ENCODE measurements at places on chromosomes 16 and 17.

DNA sequence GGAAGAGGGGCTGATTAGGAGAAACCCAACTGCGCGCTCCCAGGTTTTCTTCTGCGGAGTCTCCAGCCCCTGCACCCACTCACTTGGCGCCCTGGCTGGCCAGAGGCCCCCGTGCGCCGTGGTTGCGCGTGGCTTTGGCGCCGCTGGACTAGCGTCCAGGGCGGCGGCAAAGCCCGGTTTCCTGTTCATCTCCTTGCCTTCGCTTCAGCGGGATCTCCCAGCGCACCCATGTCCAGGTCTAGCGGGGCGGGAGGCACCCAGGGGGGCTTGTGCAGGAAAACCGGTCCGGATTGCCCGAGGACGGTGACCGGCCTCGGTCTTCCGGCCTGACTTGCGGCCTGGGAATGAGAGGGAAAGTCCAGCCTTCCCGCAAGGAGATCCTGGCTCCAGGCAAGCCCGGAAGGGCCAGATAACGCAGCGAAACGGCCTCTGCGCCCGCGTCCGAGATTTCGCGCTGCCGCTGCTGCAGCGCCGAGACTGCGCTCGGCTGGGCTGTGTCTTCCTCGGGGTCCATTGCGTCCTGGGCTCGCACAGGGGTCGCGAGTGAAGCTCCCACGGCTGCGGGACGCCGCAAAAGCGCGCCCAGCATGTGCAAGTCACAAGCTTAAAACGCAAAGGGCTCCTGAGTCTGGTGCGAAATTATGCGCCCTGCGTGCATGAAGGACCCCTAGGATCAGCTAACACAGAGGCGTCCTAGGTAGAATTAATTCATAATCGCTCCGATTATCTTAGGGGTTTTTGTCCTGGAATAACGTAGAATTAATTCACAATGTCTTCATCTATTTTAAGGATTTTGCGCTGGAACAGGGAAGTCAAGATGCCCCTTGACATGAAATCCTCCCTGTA lies 5.7 kb downstream of the FOXF1 start:
- no peak for DNase-seq

GRCh38 chr17:50963139-50963538 lies 97.0 kb upstream of the TOB1 start:
- DNase-seq: no peak

DNA sequence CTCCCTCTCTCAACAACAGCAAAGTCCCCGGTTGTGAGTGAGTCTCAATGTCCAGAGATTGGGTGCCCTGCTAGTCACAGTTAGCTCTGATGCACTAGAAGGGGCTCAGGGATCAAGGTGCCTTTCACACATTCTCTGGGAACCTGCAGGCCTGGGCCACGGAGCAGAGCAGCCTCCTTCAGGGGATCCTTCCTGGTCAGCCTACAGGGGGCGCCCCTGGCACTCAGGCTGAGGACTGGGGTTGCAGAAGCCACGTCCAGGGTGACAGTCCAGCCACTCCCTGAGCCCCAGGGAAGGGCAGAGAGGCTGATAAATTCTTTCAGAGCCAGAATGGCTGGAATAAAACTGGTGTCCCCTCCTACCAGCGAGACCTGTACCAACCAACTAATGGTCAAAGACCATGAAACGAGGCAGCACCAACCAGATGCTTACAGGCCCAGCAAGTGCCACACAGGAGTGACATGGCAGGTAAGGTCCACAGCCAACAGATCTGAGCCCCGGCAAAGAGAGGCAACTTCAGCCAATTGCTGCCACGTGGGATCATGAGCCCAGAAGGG lies 43.5 kb downstream of the ST3GAL2 start:
- peak; percentile 41 for DNase-seq

DNA sequence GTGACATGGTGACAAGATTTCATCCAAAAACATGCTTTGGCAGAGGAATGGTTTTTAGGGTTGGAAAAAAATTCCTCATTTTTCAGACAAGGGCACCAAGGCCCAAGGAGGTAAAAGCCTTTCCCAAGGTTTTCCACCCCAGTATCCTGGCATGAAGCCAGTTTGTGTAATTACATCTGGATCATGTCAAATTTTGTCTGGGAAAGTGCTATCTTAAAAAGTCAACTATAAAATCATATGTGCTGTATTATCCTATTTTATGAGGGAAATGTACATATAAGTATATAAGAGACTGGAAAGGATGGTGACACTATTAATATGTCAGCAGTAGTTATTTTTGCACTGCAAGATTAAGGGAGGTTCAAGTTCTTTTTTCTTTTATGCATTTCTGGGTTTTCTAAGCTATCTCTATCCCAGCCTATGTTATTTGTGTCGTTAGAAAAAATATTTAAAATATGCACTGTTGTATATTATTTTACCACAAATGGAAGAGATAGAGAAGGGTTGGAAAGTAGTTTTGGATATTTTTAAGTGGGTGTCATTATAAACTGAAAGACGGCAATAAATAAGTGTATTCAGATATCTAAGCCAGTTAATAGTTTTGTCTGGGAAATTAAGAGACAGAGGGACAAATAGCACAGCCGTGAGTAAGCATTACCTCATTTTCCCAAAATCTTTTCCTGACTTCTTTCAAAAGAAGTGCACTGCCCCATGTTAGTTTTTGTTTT lies 13.5 kb upstream of the FBXO47 start:
- DNase-seq: no peak

GRCh38 chr16:86609661-86610060 lies 31.3 kb downstream of the FOXL1 start:
- no peak for DNase-seq
